ENCODE measurements at places on chromosomes 12 and 14. TPM values are rescaled to one million over a fixed set of nuclear protein-coding genes. Genes with fewer than 3 reads are reported as not detected.

Gene KCNJ8
- not detected for total RNA-seq

Gene SLCO1B1
- not detected for total RNA-seq

Gene PPP1R1A
- not detected for total RNA-seq

- no peak overlapping the region for H3K4me3 ChIP-seq
- no peak for DNase-seq
- H3K4me1 ChIP-seq = no peaks in the 10 kb centered on the region
- peaks cover 35% of the 10 kb centered on the region for H3K36me3 ChIP-seq
These were observed 34.3 kb downstream of the HSP90AA1 start for GRCh38 chr14:102052522-102052921.

DNA sequence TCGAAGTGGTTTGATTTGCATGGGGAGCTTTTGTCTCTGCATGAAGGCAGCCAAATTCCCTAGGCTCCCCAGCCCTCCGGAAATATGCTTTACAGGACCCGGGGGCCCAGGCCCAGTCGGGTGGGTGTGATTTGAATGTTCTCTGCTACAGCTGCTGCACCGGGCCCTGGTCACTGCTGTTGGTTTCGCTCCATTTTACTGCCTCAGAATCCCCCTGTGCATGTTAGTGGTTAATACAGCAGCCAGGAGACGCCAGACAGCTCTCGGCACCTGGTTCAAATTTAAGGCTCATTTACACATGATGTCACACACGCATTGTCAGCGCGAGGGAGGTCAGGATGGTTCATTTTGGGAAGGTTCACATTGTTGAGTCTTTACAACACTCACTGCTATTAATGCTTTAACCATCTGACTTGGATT is 99.6 kb downstream of the SLC38A6 start:
- DNase-seq = no peak
- no peaks in the 10 kb centered on the region for H3K27me3 ChIP-seq
- no peaks in the 10 kb centered on the region for H3K4me1 ChIP-seq
- no peak overlapping the region for H3K4me3 ChIP-seq
- no peak overlapping the region for H3K27ac ChIP-seq

Data from activated CD4-positive, alpha-beta T cell treated with anti-CD3 and anti-CD28 coated beads, Interleukin-2, amount 10 ng/mL, durations not matched to agents 24 days and 14 days (primary cell).